ENCODE measurements at places on chromosomes 16 and 17.

- no peak for DNase-seq
Measured at GRCh38 chr16:86575754-86576557, 2.4 kb upstream of the FOXL1 start.

DNA sequence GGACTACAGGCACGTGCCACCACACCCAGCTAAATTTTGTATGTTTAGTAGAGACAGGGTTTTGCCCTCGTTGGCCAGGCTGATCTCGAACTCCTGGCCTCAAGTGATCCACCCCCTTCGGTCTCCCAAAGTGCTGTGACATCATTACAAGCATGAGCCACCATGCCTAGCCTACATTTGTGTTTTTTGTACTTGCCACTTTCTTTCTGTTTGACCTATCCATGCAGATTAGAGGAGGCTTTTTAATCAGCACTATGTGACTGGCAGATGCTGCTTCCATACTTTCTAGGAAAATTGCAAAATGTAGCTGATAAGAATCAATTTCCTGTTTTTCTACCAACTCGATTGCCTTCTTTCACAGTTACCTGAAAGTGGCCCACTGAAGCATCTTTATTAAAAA is 57.3 kb downstream of the B9D1 start:
- DNase-seq = no peak

DNA sequence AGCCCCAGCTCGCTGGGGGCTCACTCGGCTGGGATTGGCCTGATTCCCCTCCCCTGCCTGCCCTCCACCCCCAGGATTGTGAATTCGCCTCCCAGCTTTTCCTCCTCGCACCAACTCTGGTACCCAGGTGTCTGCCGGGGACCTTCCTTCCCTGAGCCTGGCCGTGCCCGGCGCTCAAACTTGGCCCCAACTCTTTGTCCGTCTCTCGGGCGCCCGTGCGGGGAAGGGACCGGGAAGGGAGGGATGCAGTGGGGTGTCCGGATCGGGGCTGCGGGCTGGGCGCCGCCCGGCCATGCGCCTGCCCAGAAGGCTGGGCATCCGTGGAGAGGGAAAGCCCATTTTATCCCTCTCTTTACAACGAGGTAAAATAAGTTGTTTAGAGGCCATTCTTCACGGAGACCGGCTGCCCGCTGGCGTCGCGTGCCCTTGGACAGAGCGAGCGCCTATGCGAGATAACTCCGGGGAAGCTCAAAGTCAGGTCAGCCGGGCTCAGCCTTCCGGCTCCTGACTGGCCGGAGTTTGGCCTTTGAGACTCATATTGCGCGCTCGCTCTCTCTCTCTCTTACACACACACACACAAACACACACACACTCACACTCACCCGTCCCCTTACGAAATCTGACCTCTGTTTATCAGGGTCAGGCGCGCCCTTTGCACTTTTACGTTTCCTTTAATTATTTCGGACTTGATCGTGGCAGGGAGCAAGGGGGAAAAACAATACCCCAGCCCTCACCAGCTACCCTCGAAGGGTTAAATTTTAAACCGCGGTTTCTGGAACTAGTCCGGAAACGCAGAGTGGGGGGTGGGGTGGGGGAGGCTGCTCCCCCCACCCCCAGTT is 774 bp upstream of the MAF start:
- DNase-seq = no peak

DNA sequence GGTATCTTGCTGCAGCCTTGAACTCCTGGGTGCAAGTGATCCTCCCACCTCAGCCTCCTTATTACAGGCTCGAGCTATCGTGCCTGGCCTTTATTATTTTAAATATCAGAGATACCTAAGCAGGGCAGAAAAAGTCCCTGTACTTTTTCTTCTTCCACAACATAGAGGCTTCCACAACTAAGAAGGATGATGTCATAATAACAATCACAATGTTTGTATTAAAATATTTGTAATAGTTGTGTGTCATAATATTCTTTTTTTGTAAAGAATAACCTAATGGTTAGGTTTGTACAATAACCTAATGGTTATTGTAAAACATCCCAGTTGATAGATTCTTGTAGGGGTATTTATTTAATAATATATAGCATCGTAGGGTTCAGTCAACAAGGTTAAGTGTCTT is 26.7 kb upstream of the DUSP14 start:
- no peak for DNase-seq

- no peak for DNase-seq
Measured at GRCh38 chr17:4405038-4405669, 28.6 kb upstream of the SPNS3 start.

DNA sequence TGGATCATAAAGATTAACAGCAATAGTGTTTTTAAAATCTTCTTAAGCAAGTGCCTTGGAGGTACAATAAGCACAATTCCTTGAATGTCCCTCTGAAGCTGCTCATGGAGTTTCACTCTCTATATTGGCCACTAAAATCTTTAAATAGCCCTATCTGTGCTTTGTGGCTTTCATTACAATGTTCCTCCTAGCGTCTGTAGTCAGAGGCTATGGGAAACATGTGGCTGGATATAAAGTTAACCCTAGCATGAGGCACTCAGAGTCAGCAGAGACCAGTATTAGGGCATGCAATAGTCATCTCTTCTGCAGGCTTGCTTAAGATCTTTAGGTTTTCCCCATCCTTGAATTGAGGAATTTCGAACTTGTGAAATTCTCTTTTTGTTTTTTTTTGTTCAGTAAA is 668.2 kb downstream of the CDH11 start:
- no peak for DNase-seq

GRCh38 chr16:49336581-49336980 is 37.0 kb upstream of the C16orf78 start:
- no peak for DNase-seq

GRCh38 chr16:73537921-73538320 is 490.0 kb upstream of the ZFHX3 start:
- DNase-seq = no peak

DNA sequence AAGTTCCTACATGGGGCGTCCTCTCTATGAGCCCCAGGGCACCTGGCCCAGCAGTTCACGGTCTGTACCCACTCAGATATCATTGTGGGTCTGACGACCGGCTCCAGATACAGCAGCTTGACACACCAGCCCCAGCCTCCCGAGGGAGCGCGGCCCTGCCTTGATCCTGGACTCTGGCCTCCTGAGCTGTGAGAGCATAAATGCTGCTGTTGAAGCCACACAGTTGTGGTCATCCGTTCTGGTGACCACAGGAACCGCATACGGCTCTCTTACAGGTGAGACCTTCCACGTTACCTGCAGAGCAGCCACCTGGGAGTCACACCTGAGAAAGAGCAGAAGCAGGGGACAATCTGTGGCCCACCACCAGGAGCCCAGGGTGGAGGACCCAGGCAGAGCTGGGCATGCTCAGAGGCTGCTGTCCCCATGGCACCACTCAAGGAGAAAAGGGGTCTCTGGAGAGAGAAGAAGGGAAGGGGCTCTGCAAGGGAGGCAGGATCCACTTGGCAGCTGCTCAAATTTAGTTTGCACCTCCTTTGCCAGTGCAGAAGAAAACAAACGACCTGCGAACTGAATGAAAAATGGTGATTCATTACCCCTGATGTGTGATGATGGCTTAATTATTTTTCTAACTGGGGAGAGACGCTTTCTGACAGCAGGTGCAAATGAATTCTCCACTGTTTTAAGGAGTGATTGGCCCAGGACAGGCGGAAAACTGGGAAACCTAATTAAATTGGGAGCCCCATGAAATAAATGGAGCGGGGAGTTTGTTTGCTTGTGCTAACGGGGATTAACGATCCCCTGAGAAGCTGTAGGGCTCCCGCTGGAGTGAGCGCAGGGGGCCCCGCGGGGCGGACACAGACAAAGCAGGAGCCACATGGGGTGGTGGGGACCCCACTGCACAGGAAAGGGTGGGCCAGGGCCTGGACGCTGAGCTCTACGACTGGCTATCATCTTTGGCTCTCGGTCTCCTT is 208.9 kb downstream of the RBFOX3 start:
- DNase-seq = no peak

DNA sequence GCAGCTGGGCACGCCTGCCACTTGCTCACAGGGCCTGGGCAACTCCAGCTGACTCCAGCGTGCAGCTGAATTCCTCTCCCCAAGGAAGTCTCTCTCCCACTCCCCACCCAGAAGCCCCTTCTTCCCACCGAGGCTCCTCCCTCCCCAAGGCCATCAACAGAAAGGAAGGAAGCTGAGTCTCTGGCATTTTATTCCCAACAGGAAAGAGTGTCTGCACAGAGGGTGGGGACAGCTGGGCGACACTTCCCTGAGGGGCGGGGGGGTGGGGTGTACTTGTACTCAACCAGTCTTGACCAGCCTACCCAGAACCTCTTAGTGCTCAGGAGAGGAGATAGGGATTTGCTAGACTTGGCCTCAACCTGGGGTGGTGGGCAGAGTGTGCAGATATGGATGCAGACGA is at the start of gene EXOC3L1:
Gene EXOC3L1, minus strand, starts transcription at position 96 of the 400 bp plus-strand sequence. CDS start 460 bp downstream, outside the sequence.
- DNase-seq = no peak

DNA sequence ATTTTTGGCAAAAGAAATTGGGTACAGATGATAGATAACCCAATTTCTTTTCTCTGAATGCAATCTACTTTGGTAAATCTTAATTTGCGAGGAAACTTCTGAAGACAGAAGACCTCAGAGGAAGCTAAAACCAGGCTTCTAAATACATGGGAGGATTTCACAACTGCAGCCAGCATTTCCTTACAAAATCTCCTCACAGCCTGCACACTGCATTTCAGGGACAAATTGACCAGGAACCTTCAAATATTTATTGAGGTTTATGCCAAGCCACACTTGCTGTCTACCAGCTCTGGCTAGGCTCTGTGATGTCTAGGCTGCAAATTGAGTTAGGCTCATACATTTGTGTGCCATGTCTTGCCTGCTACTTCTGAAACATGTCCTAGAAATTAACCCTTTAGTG is 167.3 kb upstream of the CDH5 start:
- no peak for DNase-seq

DNA sequence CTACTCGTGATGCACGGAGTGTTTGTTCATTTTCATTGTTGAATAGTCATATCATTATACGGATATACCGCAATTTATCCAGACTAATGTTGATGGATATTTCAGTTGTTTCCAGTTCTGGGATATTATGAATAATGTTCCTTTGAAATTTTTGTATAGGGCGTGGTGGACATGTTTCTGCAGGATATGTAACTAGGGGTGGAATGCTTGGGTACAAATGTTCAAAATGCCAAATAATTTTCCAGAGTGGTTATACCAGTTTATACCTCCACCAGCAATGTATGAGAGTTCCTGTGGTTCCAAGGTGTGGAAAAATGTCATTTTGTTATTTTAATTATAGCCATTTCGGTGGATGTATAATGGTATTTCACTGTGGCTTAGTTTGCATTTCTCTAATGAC is 53.6 kb downstream of the NUP88 start:
- no peak for DNase-seq

DNA sequence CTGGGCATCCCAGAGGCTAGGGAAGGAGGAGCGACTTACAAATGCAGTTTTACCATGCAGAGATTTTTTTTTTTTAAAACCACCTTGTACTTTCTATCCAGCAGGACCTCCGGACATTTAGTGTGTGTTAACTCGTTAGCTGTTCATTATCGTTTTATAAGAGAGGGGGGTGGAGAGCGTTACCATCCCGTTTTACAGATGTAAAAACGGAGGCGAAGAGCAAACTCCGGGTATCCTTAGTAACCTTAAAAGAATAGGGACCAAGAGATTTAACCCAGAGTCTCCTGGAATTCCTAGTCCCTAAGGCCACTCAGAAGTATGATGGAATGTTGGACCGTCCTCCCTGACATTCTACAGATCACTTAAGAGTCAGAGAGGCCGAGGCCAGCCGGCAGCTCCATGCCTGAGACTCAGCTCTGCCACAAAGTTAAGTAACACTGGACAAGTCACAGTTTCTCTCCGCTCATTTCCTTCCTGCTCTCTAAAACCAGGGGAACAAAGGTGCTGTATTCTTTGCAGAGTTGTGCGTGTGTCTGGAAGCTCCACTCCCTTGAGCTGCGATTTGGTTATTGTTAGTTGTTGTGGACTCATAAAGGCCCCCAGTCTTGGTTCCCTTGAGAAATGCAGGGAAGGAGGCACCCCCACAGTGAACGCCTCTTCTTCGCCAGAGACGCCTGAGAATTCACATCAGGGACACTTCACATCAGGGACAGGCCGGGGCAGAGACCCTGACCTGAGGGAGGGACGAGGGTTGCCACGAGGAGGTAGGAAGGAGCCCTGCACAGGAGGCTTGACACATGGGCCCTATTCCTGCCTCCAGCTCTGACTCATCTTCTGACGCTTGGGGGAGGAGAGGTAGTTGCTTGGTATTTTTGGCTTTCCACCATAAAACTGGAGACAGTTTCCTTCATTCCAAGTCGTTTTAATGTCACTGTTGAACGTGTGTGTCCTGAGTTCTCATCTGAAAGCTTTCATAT is 1.2 kb downstream of the DUSP14 start:
- DNase-seq = no peak

Measured in DMS79 (cell line).